ENCODE measurements at places on chromosomes 2 and 18. TPM values are rescaled to one million over a fixed set of nuclear protein-coding genes. Genes with fewer than 3 reads are reported as not detected.

The RBMS1 gene
- 48.0 TPM for total RNA-seq

The ANKRD30B gene
- total RNA-seq = under 0.01 TPM

The SLC19A3 gene
- 4.2 TPM for total RNA-seq

The SULT1C4 gene
- total RNA-seq = 12.5 TPM

The HTR2B gene
- 0.52 TPM for total RNA-seq

The CLEC4F gene
- not detected for total RNA-seq

The ADGRF3 gene
- total RNA-seq = not detected

The SERPINB3 gene
- not detected for total RNA-seq

The CPLX4 gene
- total RNA-seq = not detected

The PMAIP1 gene
- 13.0 TPM for total RNA-seq

The NMUR1 gene
- total RNA-seq = 0.52 TPM

The DPYSL5 gene
- total RNA-seq = 3.7 TPM

The UGT1A6 gene
- total RNA-seq = 0.52 TPM
